ENCODE measurements at places on chromosomes 11 and 22. TPM values are rescaled to one million over a fixed set of nuclear protein-coding genes. Genes with fewer than 3 reads are reported as not detected.

DNA sequence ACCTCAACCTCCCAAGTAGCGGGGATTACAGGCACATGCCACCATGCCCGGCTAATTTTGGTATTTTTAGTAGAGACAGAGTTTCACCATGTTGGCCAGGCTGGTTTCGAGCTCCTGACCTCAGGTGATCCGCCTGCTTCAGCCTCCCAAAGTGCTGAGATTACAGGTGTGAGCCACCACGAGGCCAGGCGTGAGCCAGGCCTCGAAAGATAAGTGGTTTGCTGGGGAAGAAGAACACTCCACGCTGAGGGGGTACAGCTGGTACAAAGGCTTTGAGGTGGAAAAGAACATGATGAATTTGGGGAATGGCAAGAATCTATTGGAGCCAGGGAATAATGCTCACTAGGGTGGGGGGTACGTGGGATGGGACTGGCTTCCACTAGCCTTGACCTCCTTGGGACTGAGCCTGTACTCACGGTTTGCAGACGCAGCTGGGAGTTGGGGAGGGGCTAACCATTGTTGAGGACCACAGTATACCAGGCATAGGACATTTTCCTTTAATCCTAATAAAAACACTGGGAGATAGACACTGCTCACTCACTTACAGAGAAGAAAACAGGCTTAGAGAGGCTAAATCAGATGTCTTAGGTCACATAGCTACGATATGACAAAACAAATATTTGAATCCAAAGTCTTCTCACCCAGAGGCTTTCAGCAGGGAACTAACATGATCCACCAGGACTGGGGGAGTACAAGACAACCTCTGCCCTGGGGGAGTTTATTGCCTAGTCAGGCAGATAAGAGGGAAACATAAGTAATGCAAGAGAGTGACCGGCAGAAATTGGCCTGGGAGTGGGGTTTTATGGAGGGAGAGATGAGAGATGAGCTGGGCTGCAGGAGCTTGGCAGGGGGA lies 4.9 kb downstream of the SLCO2B1 start:
- no peak for DNase-seq

GRCh38 chr22:37566329-37566837 lies 6.1 kb downstream of the CDC42EP1 start:
- no peak for DNase-seq

DNA sequence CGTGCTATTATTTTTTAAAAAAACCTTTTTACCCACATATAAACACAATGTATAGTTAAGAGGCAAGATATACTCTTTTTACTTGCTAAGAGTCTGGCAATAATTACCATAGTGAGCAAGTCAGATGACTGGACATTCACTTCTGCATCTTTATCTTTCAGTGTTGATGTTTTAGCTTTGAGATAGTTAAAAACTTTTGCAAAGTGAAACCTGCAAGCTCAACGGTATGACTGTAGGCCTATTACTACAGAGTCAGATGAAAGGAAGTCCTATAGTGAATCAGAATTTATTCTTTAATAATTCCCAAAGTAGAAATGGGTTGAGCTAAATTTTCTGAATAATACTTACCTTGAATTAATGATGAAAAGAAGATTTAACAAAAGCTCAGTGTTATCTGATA lies 236.7 kb upstream of the CCDC90B start:
- no peak for DNase-seq

DNA sequence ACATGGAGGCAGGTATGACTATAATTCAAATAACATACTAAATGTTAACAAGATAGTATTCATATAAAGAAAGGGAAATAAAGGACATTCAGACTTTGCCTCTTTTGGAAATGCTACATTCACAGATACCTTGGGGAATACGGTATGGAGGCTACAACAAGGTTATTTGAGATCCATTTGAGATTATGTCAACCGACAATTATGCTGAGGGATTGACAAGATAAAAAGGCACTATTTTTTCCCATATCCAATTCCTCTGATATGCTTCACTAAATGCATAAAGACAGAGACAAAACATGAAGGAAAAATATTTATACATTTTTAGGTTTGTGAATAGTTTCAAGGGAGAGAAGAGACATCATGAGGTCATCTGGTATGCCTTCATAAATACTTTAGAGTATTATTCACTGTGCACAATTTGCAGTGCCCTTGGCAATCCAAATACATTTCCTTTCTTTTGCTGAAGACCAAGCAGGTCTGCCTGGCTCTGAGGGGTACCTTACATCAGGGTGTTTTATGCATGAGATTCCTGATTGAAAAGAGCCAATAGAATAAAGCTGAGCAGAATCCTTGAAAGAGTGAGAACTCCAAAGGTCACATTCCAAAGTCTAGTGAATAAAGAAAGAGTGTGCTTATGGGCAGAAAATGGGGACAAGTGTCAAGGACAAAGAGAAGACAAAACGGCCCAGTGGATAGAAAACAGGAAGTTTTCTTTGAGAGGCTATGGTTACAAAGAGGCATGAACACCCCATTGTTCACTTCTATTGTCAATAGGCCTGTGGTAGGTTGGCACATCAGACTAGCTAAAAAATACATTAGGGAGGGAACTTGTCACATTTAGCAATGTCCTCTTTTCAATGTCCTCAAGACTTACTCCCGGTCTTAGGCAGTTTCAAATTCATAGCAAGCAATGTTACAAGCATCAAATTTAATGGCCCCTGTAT lies 455.8 kb downstream of the LRRC4C start:
- DNase-seq: peak; percentile 48

GRCh38 chr11:93528252-93528651 lies 14.9 kb downstream of the SMCO4 start:
- DNase-seq: no peak

DNA sequence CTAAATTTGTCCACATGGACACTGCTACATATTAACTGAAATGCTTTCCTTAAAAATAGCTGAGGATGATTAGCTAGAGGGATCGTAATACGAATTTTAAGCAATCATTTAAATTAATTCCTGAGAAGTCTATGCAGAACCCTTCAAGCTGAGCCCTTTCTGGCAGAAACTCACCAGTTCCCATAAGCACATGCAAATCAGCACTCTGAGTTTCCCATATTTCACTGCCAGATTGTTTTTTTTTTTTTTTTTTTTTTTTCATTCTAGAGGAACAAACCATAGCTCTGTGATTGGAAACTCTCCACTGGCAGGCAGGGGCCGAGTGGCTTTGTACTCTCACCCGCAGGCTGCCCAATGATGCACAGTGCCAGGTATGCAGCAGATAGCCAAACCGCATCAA lies 145.6 kb downstream of the EFCAB6 start:
- DNase-seq: no peak

DNA sequence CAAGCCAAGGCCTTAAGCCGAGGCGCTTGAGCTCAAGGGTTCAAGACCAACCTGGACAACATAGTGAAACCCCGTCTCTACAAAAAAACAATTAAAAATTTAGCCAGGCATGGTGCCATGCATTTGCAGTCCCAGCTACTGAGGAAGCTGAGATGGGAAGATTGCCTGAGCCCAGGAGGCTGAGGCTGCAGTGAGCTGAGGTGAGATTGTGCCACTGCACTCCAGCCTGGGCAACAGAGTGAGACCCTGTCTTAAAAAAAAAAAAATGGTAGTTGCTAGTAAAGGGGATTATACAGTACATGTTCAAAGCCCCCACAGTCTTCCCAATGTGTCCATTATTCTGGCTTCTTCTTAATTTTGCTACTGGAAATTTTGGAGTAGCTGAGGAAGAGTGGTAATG lies 18.2 kb downstream of the CABIN1 start:
- no peak for DNase-seq

DNA sequence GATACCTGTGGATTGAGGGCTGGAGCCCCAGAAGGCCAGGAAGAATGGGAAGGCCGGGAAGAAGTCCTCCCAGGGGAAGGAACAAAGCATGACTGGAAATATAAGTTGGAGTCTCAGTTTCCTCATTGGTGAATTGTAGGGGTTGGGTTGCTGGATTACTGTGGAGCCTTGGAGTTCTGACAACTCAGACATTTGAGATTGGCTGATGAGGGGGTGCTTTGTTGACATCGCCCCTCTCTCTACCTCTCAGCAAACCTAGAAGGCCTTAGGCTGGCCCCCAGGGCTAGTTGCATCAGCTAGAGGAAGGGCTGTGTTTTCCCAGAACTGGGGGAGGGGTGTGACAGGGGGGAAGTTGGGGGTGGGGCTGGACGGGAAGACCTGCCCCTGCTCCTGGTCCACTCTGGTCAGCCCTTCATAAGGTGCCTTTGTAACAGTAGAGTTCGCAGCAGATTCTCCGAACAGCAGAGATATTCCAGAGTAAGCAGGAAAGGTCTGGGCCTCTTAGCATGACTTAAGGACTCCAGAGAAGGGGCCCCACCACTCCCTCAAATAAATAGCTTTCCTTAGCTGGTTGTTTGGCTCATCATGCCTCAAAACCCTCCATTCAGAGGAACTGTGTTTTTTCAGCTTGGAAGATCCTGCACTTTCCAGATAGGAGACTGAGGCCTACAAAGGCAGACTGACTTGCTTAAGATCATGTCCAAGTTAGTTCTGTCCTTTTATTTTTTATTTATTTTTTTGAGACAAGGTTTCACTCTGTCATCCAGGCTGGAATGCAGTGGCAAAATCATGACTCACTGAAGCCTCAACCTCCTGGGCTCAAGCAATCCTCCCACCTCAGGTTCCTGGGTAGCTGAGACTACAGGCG lies 12.5 kb upstream of the THRSP start:
- peak; percentile 68 for DNase-seq

- DNase-seq: peak; percentile 22
Measured at GRCh38 chr11:126410649-126411048, 55.2 kb downstream of the ST3GAL4 start.

GRCh38 chr11:16787035-16787742 lies 48.7 kb downstream of the C11orf58 start:
- DNase-seq: peak; percentile 41

DNA sequence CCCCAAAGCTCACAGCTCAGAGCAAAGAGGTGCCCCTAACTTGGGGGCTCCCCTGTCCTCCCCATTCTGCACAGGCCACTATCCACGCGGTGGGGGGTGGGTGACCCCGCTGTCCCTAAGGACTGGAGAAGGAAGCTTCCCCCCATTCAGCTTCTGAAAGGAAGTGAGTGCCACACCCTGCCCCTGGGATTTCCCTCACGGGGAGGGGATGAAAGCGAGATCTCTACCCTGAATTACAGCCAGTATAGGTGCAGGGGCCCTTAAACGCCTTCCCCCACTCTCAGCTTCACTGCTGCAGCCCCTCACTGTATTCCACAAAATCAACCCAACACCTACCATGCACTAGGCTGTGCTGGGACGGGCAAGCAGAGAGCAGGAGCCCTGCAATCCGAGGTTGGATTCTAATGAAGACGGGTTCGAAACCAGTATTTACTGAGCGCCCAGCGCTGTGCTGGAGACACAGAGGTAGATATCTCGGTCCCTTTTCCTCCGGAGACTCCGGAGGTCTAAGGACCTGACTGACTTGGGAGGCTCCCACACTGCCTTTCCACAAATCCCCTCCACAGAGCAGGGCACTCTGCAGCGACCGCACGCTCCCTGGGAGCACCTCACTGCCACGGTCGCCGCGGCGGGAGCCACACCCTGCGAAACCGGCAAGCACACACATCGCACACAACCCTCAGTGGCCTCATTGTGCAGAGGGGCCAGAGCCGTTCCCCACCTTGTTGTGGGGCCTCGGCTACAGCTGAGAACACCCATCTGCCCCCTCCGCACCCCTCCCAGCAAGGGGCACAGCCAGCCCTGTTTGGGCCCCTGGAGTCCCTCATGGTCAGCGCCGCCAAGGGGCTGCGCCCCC lies 1.8 kb downstream of the AHNAK start:
- DNase-seq: no peak

DNA sequence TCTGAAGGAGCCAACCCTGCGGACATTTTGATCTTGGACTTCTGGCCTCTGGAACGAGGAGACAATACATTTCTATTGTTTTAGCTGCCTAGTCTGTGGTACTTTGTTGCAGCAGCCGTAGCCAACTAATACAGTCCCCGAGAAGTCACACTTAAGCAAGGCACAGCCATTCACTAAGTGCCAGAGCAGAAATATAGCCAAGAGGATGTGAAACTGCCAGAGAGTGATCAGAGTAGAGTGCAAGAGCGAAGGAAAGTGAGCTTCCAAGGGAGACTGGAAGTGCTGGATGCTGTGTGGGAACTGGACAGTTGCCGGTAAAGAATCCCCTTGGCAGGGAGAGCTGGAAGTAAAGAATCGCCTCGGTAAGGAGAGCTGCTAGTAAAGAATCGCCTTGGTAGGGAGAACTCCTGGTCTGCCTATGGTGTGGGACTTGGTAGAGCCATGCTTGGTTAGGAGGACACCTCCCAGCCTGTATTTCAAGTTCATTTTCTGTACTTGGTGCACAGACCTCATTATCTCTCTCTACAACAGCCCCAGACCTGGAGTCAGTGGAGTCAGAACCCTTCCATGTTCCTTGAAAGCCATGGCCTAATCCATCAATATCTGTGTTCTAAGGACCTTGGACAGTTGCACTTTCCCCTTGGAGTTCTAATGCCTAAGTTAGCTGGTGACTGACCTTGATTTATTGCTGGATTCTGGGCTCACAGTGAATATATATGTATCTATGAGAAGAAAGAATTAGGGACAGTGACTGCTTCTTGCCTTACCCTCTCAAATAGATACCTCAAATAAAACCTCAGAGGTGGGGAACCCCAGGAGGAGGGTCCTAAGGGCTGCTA lies 162.1 kb downstream of the LDLRAD3 start:
- DNase-seq: no peak

DNA sequence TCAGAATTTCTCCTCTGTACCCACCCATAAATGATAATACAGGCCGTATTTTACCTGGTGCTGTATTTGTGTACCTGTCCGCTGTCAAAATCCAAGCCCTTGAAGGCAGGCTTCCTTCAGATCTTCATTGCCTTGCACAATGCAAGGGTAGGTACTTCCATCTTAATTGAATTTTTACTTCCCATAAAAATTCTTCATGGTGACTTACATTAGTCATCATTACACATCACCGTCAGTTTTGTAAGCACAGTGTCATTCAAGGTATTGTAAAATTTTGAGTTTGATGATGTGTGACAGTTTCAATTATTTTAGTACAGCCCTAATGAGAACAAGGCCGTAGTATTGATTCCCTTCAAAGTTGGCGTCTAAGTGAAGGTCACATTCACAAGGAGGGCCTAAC lies 770 bp upstream of the TSG101 start:
- DNase-seq: peak; percentile 18

DNA sequence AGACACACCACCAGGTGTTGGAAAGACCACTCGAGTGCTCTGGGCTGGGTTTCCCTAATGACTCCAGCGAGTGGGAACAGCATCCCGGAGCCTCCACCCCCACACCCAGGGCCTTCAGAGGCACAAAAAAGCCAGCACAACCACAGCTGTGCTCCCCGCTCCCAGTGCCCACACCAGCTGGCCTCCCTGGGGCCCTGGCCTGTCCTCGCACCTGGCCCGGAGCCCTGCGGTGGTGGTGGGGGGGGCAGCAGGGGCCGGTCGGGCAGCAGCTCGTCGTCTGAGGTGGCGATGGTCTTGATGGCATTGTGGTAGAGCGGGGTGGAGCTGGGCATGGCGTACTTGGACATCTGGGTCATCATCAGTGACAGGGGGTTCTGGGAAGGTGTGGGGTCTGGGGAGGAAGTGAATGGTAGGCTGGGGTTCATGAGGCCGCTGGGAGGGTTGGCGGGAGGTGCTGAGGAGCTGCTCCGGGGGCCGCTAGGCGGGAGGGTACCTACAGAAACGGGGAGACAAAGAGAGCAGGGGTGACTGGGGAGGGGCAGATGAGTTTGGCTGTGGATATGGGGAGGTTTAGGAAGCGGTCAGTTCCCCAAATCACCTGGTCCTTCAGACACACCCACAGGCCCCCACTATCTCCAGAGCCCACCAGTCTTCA lies 16.1 kb downstream of the CXCR5 start:
- no peak for DNase-seq

GRCh38 chr22:44338177-44338810 lies 25.5 kb upstream of the SHISAL1 start:
- no peak for DNase-seq

Gene DERL3
- total RNA-seq: 0.82 TPM

Gene SCGB2A2
- not detected for total RNA-seq

Gene DHCR7
- 76.1 TPM for total RNA-seq

Gene C11orf97
- not detected for total RNA-seq

Gene SLC22A25
- not detected for total RNA-seq

Data from astrocyte (in vitro differentiated cells and primary cell).